CD4-positive, alpha-beta T cell treated with Interferon gamma for 1 hour (primary cell): ENCODE measurements at places on chromosomes 6 and 20.

GRCh38 chr6:144131248-144131709 lies 19.0 kb upstream of the STX11 start:
- no peak for DNase-seq

DNA sequence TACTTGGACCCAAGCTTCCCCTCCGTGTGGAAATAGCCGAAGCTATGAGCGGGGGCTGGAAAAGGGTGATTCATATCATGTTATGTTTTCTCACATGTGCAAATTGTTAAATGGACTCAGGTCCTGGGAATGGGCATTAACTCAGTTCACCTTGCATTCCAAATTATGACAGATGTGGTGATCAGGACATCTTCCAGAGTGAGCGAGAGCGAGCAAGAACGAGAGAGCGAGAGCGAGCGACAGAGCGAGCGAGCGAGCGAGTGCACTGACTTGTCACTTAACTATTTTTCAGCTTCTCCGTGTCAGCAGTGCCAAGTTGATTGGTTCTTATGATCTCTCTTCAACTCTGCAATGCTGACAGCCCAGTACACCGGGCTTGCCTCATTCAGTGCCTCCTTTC lies 437.4 kb upstream of the NRSN1 start:
- DNase-seq, result no peak

DNA sequence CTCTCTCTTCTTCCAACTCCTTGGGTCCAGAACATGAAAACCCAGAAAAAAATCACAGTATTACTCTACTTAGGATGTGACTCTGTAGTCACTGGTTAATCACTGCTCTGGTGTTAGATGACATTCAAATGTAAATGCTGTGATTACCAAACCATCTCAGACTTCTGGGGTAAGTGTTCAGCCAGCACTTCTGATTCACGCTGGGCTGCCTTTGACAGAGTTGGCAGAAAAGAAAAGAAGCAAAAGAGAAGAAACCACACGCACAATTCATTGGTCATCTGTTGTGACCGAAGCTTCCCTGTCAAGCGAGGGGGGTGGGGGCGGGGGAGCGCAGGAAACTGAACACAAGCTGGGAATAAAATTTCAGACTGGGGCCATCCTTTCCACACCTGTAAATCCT lies 82.7 kb downstream of the PSMG4 start:
- no peak for DNase-seq

DNA sequence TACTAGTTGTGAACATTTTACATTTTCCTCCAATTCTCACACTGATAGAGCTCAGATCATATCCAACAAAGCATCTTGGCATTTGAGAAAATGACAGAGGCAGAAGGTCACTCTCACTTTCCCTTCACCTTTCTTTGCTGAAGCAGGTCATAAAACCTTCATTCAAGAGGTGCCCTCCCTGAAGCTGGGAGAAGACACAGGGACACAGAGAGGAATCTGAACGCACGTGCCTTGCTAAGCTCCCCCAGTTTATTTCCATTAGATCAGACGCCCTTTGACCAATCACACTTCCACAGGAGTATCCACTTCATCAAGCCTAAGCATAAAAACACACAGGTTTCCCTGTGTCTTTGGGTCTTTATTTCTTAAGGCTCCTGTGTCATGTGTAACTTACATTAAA lies 9.2 kb upstream of the MBOAT1 start:
- no peak for DNase-seq

GRCh38 chr20:32875673-32876072 lies 16.9 kb downstream of the EFCAB8 start:
- DNase-seq, result no peak

DNA sequence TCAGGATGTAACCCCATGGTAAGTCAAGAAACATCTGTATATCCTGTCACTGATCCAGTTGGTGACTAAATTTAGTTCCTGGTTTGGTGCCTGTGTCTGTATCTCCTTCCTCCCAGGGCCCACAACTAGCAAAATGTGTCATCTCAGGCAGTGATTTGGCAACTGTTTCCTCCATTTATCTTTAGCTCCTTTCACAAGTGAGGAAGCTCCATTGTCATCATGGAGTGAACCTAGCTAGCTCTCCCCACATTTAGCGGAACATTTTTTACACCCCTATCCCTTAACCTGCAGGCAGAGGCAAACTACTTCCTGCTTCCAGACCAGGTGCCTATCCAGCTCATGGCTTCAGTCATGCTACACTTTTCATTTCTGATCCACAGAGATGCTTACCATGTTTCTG lies 99.5 kb downstream of the IPCEF1 start:
- peak; percentile 19 for DNase-seq

DNA sequence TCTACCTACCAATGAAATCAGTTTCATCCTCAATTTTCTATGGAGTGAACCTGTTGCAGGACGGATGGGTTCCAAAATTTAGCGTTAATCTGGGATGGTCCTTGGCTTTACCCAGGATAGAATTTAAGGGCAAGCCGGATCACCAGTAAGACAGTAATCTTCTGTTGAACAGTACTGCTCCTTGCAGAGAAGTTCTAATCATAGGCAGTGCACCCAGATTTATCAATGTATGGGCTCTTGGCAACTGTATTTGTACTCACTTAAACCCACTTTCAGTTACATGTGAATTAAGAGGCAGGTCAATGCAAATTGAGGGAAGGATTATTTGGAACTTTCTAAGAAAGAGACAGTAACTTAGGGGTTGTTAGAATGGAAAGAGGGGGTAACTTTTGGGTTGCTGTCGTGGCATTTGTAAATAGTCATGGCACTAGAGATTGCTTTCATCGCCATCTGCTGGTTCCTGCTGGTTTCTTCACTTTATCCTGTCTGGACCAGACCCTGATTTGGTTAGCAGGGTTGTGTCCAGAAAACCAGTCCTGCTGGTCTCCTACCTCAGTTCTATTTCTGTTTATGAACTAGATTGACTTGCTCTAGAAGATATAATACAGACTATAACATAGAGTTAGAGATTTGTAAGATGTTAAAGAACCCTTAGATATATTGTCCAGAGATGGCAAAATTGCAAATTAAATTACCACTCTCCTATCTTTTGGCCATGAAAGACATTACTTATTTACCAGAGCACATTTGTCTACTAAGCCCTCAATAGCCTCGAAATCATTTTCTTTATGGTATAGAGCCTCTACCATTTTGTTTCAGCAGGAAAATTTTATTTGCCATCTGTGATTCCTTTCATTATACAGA lies 646.3 kb downstream of the UTRN start:
- DNase-seq, result no peak

- DNase-seq, result no peak
These were observed 299.1 kb upstream of the PRDM1 start for GRCh38 chr6:105786890-105787655.

GRCh38 chr6:2666906-2667575 lies 83.7 kb downstream of the MYLK4 start:
- no peak for DNase-seq

GRCh38 chr6:17905611-17906592 lies 81.5 kb downstream of the KIF13A start:
- DNase-seq, result no peak

GRCh38 chr6:139392794-139393193 lies 18.3 kb upstream of the CITED2 start:
- no peak for DNase-seq

DNA sequence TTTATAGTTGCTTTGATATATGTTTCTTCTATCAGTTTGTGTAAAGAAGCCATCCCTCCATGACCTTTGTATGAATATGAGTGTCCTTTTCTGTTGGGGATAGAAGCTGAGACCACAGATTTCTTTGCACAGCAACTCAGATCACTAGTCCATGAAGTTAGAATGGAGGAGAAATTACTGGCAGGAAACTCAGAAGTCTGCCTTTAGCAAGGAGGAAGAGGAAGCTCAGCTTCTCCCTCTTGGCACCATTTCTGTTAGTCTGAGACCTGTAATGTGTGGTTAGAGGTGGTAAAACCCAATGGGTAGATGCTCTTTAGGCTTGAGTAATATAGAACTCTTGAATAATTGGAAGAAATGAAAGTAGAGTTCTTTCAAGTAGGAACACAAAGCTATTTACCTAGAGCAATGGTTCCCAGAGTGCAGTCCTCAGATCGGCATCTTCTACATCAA lies 995.3 kb upstream of the FLRT3 start:
- no peak for DNase-seq

GRCh38 chr6:145151624-145152023 lies 583.7 kb downstream of the EPM2A start:
- DNase-seq, result no peak

GRCh38 chr6:127267646-127268625 lies 1.3 kb downstream of the RNF146 start:
- no peak for DNase-seq

- DNase-seq, result no peak
These were observed 82.3 kb upstream of the PHACTR2 start for GRCh38 chr6:143595251-143596036.

- no peak for DNase-seq
These were observed 23.2 kb downstream of the AFDN start for GRCh38 chr6:167849846-167850459.

DNA sequence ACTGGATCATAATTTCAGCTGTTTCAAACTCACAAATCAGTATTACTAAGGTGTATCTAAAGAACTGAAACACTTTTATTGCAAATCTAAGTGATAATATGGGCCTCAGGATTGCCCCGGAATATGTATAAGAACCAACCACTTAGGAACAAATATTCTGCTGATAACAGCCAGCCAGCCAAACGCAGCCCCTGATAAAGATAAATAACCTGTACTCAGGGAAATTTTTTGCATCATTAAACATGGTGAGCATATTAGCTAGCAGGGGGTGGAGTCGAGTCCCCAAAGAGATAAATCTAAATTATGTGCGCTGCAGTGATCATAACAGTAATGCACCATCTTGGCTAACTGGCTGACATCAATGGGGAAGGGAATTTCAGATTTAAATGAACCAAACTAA lies 410.2 kb upstream of the MAP3K7 start:
- no peak for DNase-seq

DNA sequence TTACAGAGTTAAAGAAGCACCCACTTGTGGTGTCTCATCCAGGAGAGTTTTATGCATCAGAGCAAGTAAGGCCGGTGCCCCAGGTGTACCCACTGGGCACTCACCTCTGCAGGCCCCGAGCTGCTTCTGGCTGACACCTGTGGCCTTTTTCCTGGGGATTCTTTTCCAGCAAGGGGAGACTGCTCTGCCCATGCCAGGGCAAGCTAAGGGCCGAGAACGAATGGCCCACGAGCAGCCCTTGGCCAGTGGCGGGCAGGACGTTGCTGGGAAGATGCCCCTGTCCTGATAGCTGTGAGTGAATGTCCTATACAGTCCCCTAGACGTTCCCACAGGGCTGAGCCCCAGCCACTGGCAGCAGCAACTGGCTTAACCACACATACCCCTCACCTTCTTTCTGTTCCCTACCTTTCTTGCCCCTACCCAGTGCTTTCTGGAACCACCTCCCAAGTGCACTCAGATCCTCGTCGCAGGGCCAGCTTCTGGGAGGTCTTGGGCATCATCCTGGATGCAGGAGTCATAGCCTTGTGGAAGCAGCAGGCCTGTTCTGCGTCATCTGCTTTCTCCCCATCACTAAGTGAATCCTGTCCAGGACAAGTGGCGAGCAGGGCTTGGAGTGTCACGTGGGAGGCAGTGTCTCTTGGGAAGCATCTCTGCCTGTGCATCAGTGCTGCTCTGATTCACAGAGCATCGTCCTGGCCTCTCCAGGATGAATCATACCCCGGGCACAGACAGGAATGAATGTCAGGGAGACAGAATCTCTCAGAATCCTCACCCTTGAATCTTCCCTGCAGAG lies 32.5 kb downstream of the SYNDIG1 start:
- no peak for DNase-seq

DNA sequence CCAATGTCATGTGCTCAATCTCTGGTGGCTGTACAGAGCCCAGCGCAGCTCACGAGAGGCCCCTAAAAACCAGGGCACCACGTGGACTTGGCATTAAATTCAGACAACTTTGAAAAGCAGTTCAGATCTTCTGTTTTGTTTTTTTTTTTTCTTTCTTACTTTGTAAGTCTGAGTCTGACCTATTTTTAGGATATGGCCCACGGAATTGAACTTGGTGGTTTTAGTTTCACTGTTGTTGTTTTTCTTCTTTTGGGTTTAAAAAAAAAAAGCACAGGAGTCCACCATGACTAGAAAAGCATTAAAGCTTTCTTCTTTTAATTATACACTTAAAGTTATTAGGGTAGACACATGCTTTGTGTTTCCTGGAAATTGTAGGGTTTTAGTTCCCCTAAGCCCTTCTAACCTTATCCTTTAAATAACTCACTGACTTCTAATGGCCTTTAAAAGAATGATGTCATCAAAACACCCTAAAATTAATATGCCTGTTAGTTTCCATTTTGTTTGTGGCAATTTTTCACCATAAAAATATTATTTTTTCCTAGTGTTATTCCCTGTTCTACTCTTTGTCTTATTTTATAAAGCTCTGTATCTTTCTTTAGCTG lies 48.5 kb upstream of the CCN2 start:
- DNase-seq, result no peak

DNA sequence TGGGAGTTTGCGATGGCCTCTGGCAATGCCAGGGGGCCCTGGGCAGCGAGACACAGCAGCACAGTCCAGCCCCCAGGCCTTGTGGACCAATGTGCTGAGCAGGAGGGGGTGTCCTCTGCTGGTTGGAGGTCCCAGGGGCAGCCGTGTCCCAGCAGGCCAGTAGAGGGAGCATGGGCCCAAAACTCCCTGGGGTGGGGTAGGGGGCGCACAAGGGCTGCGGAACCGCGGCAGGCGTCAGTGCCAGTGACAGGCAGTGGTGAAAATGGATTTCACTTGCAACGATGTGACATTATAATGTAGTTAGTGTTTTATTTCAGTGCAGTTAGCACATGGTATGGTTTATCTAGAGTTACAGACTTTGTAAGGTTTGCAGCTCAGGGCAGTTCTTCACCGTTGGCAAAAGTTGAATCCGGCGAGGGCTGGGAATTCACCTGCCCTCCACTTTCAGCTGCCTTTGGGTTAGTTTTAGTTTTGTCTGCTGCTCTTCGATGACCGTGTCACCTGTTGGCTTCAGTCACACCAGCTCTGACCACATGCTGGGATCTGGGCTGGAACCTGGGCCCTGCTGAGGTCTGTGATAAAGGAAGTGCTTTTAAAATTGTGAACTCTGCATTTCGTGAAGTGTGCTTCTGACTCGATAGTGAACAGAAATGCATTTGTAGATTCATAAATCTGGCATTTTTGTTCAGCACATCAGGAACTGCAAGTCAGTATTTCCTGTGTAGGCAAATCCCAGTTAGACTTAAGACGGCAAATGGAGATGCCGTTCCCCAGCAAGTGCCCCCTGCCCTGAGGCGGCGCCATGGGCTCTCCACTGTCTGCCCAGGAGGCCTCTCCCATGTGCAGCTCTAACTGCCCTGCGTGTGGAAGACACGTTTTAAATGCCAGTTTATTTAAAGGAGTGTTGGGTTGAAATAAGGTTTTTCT lies 46.8 kb downstream of the PYGB start:
- DNase-seq, result peak; percentile 57

GRCh38 chr6:36095497-36096391 lies 34.6 kb upstream of the MAPK13 start:
- DNase-seq, result no peak

DNA sequence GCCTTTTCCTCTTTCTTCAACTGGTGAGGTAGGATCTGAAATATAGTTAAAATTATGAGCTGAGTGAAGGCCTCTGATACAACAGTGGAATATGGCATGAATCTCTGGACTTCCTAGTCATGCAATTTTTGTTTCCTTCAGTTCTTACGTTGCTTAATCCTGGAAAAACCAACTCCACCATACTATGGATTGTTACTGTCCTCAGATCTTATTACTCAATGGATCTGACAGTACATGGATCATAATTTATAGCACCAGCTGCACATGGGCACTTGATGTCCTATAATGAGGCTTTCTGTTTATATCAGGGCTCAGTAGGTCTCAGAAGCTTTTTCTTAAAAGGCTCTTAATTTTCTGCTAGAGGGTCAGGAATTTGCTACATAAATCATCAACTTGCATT lies 1341.0 kb upstream of the EYS start:
- no peak for DNase-seq

GRCh38 chr6:37317312-37318038 lies 36.3 kb upstream of the RNF8 start:
- no peak for DNase-seq
